Inflammatory macrophage treated with lipopolysaccharide for 4 hours (primary cell): ENCODE measurements at places on chromosomes 2 and 18.
A peak's percentile ranks its signal among the peaks of the same experiment; 100 is the strongest.

DNA sequence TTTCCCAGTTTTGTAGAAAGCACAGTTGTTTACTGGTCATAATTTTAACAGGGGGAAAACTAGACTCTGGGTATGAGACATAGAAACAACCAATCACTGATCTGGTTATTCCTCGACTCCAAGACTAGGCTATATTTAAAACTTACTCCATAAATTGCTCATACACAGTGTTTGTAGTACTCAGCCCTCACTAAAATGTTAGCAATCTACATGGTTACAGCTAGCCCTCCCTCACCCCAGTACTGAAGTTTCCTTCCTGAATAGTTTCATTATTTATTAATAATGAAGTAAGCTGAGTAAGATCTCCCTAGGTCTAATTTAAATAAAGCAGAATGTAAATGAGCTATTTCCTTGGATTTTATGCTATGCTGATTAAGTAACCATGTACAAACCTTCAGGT lies 275.1 kb downstream of the CDH20 start:
- DNase-seq: no peak

GRCh38 chr18:41767960-41768359 lies 187.1 kb upstream of the PIK3C3 start:
- no peak for DNase-seq

- no peak for DNase-seq
Measured at GRCh38 chr2:20472569-20472968, 25.7 kb downstream of the RHOB start.

DNA sequence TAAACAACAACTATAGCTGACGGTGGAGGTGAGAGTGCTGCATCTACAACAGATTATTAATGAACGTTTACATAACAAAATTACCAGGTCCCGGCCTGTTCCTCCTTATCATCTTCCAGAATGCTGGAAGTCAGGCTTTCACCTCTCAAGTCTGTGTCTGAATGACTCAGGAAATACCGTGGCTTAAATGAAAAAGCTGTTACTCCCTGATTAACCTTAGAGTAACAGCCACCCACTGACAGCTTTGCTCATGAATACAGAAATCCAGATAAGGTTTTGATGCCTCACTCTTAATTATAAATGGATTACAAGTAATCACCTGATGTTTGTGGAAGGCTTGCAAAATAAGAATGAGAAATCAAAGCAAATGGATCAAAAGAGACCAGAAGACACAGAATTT lies 885.3 kb upstream of the CELF4 start:
- no peak for DNase-seq

GRCh38 chr18:67239826-67240225 lies 276.7 kb downstream of the DSEL start:
- no peak for DNase-seq

- no peak for DNase-seq
Measured at GRCh38 chr2:58633613-58634365, 392.7 kb upstream of the FANCL start.

DNA sequence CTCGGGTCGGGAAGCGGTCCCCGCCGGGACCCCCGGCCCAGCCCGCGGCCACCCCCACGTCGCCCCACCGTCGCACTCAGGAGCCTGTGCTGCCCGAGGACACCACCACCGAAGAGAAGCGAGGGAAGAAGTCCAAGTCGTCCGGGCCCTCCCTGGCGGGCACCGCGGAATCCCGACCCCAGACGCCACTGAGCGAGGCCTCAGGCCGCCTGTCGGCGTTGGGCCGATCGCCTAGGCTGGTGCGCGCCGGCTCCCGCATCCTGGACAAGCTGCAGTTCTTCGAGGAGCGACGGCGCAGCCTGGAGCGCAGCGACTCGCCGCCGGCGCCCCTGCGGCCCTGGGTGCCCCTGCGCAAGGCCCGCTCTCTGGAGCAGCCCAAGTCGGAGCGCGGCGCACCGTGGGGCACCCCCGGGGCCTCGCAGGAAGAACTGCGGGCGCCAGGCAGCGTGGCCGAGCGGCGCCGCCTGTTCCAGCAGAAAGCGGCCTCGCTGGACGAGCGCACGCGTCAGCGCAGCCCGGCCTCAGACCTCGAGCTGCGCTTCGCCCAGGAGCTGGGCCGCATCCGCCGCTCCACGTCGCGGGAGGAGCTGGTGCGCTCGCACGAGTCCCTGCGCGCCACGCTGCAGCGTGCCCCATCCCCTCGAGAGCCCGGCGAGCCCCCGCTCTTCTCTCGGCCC lies 13.6 kb downstream of the SPEG start:
- DNase-seq: no peak

DNA sequence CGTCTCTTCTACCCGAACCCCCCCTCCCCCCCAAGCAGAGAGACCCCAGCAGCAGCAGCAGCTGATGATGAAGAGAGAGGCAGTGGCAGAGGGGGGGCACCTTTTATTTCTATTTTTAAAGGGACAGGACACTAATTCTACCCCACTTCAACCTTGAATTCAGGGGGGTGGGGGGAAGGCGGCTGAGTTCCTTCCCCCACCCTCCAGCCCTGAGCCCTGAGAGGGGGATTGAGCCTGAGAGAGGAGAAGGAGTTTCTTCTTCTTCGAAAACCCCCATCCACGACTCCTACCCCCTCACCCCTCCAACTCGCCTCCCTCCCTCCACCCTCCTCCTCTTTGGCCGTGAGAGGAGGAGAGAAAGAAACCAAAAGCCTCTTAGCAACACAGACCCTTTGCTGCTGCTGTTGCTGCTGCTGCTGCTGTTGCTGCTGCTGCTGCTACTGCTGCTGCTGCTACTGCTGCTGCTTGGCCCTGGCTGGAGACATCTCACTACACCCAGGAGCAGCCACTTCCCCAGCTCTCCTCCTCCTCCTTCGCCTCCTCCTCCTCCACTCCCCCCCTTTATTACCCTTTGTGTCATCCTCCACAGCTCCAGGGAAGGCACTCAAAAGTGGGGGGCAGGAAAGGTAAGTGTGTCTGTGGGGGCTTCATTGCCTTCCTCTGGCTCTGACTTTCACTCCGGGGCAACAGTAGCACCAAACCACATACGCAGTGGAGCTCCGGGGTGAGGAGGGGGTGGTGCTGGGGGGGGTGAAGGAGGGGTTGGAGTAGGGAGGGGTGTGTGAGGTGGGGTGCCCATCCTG lies at the start of gene MBD5:
TSS of gene MBD5 (plus strand) at position 33 of the 803 bp plus-strand sequence.
- peak; percentile 62 for DNase-seq

DNA sequence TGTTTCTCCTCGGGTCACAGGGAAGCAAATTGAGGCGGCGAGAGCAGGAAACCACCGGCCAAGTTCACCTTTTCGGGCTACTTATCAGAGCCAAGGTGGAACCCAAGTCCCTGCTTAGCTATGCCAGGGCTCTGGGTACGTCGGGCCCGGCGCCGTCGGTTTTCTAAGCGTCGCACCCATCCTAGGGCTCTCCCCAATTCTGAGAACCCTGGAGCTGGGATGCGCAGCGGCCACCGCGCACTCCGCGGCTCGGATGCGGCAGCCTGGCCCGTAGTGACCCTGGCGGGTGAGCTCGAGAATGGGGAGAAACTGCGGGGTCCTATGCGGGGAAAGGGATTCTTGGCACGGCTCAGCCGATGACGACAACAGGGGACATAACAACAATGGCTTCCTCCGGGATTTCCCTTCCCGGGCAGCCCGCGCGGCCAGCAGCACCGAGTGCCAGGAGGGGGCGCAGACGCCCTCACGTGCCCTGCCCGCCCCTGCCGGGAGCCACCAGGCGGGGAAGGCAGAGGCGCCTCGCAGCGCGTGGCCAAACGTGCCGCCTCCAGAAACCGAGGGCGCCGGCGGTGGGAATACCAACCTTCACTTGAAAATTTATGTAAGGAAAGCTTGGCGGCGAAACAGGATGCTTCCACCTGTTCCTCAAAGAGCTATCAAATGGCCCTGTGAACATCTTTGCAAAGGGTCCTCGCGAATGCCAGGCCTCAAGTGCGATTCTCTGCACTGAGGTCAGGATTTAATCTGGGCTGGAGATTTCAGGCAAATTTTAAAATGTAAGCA lies 2.1 kb upstream of the SLC30A3 start:
- peak; percentile 58 for DNase-seq

DNA sequence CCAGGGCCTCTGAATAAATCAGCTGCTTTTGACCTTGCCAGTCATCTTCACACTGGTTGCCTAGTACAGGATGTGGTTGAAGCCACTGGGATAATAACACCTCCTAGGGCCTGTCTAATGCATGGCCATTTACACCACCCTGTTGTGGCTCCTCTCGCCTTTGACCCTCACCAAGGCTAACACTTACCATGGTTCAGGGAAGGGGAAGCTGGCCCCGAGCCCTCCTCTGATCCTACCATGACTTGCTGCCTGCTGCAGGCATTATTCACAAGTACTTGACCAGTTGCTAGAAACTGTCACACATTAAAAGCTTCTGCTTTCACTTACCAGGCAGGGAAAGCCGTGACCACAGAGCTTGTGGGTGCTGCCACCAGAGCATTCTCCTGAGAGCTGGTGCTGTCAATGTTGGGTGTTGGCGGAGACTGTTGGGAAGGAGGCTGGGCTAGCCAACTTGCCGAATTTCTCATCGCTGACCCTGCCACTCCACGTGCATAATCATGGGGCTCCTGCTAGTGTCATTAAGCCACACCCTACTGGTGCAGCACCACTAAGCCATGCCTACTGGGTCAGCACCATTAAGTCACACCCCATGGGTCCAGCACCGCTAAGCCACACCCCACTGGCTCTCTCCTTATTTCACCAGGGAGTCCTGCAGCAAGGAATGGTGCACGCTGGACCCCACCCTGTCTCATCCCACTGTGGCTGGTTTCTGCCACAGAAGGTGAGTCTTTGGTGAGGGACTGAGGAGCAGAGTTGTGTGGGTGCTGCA lies 47.0 kb upstream of the TTC39C start:
- DNase-seq: peak; percentile 91

- no peak for DNase-seq
Measured at GRCh38 chr18:8800445-8800844, 95.1 kb downstream of the MTCL1 start.

- DNase-seq: no peak
Measured at GRCh38 chr2:37464067-37464466, 119.6 kb downstream of the QPCT start.

DNA sequence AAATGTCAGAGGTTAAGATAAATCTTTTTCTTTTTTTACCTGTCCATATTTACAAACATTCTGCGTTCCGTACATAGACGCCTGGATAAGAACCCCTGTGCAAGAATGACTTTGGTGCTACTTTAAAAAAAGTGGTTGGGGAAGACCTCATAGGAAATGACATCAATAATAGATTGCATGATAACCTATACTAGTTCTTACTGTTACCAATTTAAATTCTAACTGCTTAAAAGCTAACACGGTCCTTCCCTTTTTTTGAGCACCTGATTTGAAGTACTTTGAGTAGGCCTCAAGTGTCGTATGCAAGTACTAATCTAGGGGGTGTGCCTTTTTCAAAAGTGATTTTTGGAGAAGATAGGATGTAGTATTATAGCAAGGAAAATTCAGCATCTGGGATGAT lies 2.1 kb downstream of the SLC39A10 start:
- peak; percentile 49 for DNase-seq

DNA sequence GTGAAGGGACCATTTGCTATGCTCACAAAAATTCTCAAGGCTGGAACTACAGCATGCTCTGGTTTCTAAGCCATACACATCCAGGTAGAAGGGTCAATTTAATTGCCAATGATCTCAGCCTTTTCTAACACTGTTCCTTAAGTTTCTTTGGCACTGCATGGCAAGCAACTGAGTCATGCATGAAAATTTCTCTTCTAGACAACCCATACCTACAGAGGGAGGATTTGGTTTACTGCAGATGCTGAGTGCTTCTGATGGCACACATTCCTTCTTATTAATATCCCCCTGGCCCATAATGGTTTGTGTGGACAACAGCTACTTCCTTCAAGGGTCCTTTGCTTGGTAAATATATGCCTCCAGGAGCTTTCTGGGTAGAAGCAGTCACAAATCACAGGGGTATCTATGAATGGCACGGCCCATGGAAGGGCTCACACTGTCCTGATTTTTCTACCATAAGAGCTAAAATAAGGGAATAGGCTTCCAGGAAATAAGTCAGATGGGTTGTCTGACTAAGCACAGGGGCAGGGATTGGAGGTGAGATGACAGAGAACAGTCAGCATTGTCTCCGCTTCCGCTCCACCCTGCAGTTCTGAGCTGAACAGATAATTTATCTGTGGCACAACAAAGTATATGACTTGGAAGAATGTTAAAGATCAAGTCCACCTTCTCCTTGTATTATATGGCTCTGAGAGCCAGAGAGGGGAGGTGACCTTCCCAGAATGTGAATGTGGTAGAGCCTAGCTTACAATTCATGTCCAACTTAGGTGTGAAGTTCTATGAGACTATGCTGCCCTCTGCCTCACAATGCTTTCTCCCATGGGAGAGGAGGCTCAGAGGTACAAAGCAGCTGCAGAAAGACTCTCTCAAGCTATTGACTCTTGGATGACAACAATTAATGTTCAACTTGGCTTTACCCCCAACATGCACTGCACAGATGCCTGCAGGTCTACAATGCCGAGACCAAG lies 199.2 kb upstream of the TNP1 start:
- no peak for DNase-seq

GRCh38 chr18:74019864-74020263 lies 127.8 kb downstream of the FBXO15 start:
- DNase-seq: no peak

DNA sequence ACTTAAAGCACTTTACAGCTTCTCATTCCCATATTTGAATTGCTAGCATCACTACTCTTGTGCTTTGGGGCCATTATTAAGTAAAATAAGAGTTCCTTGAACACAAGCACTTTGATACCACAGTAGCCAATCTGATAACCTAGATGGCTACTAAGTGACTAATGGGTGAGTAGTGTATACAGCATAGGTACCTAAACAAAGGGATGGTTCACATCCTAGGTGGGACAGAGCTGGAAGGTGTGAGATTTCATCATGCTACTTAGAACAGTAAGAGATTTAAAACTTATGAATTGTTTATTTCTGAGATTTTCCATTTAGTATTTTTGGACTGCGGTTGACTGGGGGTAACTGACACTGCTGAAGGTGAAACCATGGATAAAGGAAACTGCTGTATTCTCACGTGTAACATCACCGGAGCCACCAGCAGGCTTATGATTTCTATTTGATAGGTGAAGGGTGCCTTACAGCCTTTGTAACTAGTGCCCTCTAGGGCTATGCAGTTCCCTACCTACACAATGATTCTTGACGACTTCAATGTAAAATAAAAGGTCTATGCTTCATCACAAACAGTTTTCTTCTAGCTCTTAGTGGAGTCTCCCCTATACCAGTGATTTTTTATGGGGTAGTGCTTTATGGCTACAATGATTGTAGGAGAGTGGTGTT lies 22.1 kb upstream of the CRIM1 start:
- DNase-seq: no peak

- no peak for DNase-seq
Measured at GRCh38 chr2:145038041-145038525, 518.2 kb upstream of the ZEB2 start.

DNA sequence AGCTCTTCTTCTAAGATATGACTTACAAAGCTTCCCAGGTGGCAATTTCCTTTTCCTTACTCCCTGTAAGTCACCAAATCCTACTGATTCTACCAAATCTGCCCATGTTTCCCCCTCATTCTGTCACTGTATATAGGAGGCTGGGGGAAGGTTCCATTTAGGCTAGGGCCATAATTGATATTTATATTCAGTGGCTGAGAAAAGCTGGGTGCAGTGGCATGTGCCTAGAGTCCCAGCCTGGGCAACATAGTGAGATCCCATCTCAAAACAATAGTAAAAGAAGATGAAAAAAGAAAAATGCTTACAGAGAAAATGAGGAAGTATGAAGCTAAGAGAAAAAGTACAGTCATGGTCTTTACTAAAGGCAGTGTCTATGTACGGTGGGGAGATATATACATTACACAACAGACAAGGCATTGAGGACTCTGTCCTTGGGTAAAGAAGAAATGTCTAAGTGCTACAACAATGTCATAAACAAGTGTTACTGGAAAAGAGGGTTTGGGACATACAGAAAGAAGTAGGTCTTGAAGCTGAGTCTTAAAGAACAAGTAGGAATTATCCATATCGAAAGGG lies 4.8 kb downstream of the CWC22 start:
- DNase-seq: peak; percentile 28

- no peak for DNase-seq
Measured at GRCh38 chr2:202157211-202157990, 81.0 kb downstream of the SUMO1 start.
